Osteocyte (in vitro differentiated cells): ENCODE measurements at places on chromosomes 3 and 15. TPM values are rescaled to one million over a fixed set of nuclear protein-coding genes. Genes with fewer than 3 reads are reported as not detected.

Gene SIDT1
- total RNA-seq: not detected in 2 replicates

GRCh38 chr15:59372352-59373211, at the start of gene MYO1E:
TSS of gene MYO1E (minus strand) at chr15:59372871. CDS start at chr15:59372500, 371 bp downstream.
- H3K4me3 ChIP-seq: peak within 1 kb of the TSS; percentile 90
- no peaks in the 10 kb centered on the region for H3K27me3 ChIP-seq
- peak; percentile 92 for DNase-seq

DNA sequence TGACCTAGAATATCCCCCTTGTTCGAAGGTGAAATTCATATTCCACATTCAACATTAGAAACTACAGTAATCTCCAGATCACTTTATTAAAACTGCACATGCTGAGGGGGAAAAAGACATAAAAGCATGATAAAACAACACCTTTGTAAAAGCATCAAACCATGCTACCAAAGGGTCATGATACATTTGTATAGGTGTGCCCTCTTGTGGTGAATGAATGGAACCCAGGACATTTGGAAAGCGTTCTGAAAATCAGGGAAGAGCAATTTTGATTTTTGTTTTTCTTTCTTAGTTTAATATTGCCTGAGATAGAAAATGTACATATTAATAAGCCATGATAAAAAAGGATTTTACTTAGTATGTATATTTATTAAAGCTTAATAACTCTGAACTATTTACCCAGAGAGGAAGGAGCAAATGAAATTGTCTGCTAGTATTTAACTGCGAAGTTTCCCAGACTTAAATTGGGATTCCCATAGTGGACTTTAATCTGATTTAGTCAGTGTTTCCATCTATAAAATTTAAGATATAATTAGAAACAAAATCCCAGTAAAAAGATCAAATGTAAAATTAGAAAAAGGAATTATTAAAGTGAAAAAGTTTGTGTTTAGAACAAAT, 105.8 kb upstream of the ARL6 start:
- H3K4me1 ChIP-seq: no peaks in the 10 kb centered on the region
- DNase-seq: no peak

DNA sequence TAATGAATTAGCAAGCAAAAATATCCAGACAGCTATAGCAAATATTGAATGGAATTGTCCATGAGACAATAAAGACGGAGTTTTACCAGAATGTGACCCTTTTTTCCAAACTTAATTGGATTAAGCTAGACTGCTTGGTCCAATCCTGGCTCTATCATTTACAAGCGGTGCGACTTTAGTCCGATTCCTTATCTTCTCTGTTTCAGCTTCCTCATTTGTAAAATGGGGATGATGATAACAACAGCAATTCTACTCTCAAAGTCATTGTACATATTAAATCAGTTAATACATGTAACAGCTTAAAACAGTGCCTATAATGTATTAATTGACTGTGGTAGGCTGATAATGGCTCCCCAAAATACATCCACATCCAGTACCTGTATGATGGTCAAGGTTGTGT, 62.1 kb upstream of the CRBN start:
- no peaks in the 10 kb centered on the region for H3K27me3 ChIP-seq
- no peak for DNase-seq
- no peak overlapping the region for H3K4me3 ChIP-seq
- H3K36me3 ChIP-seq: no peaks in the 10 kb centered on the region

GRCh38 chr3:50450209-50450921, 53.1 kb downstream of the CACNA2D2 start:
- no peak overlapping the region for H3K4me3 ChIP-seq
- no peak overlapping the region for H3K27ac ChIP-seq
- no peaks in the 10 kb centered on the region for H3K36me3 ChIP-seq
- H3K27me3 ChIP-seq: peaks cover 5% of the 10 kb centered on the region
- DNase-seq: no peak

Gene SGO1
- total RNA-seq: 2.7 and 3.1 TPM in 2 replicates

GRCh38 chr15:89227425-89227824, 6.0 kb upstream of the RLBP1 start:
- no peaks in the 10 kb centered on the region for H3K36me3 ChIP-seq
- peaks cover 7% of the 10 kb centered on the region for H3K27me3 ChIP-seq
- H3K4me1 ChIP-seq: peaks cover 2% of the 10 kb centered on the region
- no peak overlapping the region for H3K4me3 ChIP-seq
- peak; percentile 42 for DNase-seq

GRCh38 chr3:14389166-14389606, 13.2 kb upstream of the SLC6A6 start:
- DNase-seq: no peak
- peaks cover 2% of the 10 kb centered on the region for H3K27me3 ChIP-seq
- peaks cover 35% of the 10 kb centered on the region for H3K4me1 ChIP-seq
- peaks cover 3% of the 10 kb centered on the region for H3K36me3 ChIP-seq

Gene LRRC58
- 28.0 and 28.1 TPM in 2 replicates for total RNA-seq

Gene C3orf20
- total RNA-seq: not detected in 2 replicates

GRCh38 chr3:126911162-126912026, 71.5 kb upstream of the PLXNA1 start:
- no peaks in the 10 kb centered on the region for H3K27me3 ChIP-seq
- no peak overlapping the region for H3K4me3 ChIP-seq
- H3K4me1 ChIP-seq: peaks cover 23% of the 10 kb centered on the region
- H3K36me3 ChIP-seq: no peaks in the 10 kb centered on the region
- DNase-seq: no peak

DNA sequence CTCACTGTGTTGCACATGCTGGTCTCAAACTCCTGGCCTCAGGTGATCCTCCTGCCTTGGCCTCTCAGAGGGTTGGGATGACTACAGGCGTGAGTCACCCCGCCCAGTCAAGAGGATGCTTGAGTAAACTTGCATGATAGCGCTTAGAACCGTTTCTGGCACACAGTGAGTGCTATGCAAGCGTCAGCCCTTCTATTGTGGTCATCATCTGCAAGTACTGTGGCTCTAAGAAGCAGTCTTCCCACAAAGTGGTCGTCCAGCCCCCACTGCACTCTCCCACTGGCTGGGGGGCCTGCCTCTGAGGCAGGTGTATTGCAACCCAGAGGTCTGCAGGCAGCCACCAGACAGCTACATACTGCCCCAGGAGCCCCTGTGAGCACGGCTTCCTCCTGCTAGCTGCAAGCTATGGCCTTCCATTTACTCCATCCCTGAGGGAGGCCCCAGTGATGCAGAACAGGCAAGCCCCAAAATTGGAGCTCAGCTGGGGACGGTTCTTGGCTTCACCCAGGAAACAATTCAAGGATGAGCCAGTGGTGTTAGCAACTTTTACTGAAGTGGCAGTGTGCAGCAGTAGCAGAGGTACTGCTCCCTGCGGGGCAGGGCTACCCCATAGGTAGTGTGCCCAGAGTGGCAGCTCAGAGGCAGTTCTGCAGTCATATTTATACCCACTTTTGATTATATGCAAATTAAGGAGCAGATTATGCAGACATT, 95.4 kb downstream of the LSM3 start:
- no peak overlapping the region for H3K4me3 ChIP-seq
- peaks cover 13% of the 10 kb centered on the region for H3K4me1 ChIP-seq
- no peak for DNase-seq
- H3K27ac ChIP-seq: no peak overlapping the region
- H3K36me3 ChIP-seq: no peaks in the 10 kb centered on the region

- peaks cover 10% of the 10 kb centered on the region for H3K4me1 ChIP-seq
- H3K4me3 ChIP-seq: no peak overlapping the region
- H3K27me3 ChIP-seq: no peaks in the 10 kb centered on the region
- H3K27ac ChIP-seq: no peak overlapping the region
Measured at GRCh38 chr15:71595846-71596553, 214.4 kb upstream of the NR2E3 start.

Gene C3orf52
- 1.0 and 1.4 TPM in 2 replicates for total RNA-seq

Gene SLC12A1
- not detected in 2 replicates for total RNA-seq

Gene IGF2BP2
- total RNA-seq: 96.7 and 101 TPM in 2 replicates

DNA sequence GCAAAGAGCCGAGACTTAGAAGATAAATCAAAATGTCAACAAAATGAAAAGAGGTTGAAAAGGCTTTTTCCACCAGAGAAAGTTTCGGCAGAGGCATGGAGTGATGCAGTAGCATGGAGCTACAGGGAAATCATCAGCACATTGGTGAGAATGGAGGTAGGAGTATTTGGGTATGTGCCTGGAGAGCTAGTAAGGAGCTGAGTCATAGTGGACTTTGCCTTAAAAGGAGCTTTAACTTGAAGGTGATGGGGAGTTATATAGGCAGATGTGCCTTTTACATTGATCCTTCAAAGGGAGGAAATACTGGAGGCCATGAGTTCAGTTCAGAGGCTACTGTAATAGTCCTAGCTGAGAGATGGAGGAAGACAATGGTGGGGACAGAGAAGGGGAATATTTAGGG, 44.3 kb downstream of the IL5RA start:
- H3K27ac ChIP-seq: no peak overlapping the region
- no peaks in the 10 kb centered on the region for H3K36me3 ChIP-seq
- no peaks in the 10 kb centered on the region for H3K27me3 ChIP-seq

Gene HRG
- total RNA-seq: not detected in 2 replicates

DNA sequence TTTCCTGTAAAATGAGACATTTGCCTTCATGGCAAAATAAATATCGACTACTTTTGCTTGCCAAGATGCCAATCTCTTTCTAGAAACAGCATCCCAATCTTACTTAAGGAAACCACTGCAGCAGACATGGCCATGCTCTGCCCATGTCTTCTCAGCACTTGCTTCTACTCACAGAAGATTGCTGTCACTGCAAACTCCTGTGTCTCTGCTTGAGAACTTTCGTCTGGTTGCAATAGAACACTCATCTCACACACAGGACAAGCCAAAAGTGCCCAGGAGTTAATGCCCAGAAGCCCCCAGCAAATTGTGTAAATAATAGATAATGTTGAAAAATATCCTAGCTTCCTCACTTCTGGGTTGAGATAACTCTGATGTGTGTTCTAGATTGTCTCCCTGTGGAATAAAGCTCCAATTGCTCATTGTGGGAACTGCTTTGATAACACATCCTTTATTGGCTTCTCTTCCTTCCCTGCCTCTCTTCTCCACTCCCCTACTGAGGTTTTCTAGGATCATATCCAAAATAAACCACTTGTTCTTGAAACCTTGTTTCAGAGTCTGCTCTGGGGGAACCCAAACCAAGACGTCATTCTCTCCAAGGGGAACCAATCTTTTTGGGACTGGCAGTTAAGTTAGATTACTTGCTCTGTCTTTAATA, 156.3 kb upstream of the STRIT1 start:
- H3K4me1 ChIP-seq: peaks cover 2% of the 10 kb centered on the region
- no peak for DNase-seq
- H3K36me3 ChIP-seq: no peaks in the 10 kb centered on the region
- H3K4me3 ChIP-seq: no peak overlapping the region

DNA sequence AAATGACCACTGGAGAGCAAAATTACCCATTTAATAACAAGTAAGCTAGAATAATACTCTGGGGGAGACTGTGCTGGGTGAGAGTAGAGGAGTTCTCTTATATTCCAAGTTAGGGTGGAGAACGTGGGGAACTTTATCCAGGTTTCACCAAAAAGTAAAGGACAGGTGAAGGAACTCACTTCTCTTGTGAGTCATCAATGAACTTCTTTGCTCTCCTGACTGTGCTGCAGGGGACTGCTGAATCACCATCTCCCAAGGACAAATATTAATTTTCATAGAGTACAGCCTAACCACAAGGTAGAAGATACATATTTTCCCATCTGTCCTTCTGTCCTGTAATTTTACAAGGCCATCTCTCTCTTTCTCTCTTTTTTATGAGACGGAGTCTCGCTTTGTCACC, 8.3 kb upstream of the PDCD6IP start:
- no peak overlapping the region for H3K4me3 ChIP-seq
- no peak for DNase-seq
- H3K4me1 ChIP-seq: peaks cover 11% of the 10 kb centered on the region

- no peak overlapping the region for H3K4me3 ChIP-seq
- DNase-seq: no peak
- H3K4me1 ChIP-seq: peaks cover 11% of the 10 kb centered on the region
- no peak overlapping the region for H3K27ac ChIP-seq
Measured at GRCh38 chr3:148816427-148816826, 11.2 kb upstream of the CPB1 start.
